ENCODE measurements at places on chromosomes 7 and 10.

GRCh38 chr10:25226775-25227682 is 52.2 kb downstream of the GPR158 start:
- no peak for DNase-seq

GRCh38 chr10:22415072-22415471 is 69.8 kb downstream of the SPAG6 start:
- DNase-seq = no peak

DNA sequence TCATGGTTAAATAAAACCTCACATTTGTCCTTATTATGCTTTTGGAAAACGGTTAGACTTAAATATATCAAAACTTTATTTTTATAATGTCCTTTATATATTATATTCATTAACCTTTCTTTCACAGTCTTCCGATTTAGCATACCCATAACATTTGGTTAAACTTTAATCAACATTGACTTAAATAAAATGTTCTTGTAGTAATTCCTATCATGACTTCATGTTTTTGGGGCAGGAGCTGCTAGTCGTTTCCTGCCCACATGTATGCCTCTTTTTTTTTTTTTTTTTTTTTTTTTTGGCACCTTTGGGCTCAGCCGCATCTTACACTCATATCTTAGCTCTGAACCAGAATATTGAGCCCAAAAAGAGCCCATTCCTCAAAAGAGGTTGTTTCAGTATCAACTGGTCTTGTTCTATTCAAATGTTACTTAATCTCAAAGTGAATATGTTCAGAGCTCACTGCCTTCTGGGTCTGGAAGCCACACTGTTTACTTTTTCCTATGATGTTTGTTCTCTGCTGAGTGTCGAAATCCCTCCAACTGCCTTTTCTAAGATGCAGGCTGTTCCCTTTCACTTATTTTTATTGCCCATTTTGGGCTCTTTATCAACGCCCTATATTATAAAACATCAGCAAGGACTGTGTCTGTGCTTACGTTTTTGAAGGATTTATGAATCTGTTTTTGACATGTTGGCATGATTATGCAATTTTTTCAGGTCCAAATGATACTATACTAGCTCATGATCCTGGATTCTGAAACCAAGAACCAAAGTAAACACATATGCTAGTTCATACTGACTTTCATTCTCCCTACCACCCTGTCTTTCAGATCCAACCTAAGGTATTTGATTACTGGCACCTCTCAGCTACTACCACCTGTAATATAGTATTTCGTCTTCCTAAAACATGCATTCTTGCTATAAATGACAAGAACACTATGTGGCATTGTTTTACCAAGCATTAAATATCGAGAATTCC is 914.4 kb downstream of the PCDH15 start:
- DNase-seq = no peak

DNA sequence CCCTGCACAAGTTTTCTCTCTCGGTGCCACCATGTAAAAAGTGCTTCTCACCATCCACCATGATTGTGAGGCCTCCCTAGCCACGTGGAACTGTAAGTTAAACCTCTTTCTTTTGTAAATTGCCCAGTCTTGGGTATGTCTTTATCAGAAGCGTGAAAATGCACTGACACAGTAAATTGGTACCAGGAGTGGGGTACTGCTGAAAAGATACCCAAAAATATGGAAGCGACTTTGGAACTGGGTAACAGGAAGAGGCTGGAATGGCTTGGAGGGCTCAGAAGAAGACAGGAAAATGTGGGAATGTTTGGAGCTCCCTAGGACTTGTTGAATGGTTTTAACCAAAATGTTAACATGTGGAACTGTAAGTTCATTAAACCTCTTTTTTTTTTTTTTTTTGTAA is 15.6 kb upstream of the SLC13A1 start:
- no peak for DNase-seq

DNA sequence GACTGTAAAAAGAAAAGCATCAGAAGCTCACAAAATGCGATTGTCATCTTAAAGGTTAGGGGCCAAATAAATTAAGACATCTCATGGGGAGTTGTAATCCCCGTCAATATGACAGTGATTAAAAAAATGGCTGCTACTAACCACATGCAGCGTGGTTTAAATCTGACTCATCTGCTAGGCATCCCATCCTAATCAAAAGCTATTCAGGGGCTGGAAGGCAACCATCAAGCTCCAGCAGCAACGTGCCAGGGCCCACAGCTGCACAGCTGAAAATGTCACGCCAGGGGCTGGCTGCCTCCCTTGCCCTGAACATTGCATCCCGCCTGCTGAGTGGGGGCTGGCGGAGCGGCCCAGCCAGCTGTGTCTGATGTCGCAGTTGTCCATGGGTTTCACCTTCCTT is 66.3 kb upstream of the FRMD4A start:
- no peak for DNase-seq

DNA sequence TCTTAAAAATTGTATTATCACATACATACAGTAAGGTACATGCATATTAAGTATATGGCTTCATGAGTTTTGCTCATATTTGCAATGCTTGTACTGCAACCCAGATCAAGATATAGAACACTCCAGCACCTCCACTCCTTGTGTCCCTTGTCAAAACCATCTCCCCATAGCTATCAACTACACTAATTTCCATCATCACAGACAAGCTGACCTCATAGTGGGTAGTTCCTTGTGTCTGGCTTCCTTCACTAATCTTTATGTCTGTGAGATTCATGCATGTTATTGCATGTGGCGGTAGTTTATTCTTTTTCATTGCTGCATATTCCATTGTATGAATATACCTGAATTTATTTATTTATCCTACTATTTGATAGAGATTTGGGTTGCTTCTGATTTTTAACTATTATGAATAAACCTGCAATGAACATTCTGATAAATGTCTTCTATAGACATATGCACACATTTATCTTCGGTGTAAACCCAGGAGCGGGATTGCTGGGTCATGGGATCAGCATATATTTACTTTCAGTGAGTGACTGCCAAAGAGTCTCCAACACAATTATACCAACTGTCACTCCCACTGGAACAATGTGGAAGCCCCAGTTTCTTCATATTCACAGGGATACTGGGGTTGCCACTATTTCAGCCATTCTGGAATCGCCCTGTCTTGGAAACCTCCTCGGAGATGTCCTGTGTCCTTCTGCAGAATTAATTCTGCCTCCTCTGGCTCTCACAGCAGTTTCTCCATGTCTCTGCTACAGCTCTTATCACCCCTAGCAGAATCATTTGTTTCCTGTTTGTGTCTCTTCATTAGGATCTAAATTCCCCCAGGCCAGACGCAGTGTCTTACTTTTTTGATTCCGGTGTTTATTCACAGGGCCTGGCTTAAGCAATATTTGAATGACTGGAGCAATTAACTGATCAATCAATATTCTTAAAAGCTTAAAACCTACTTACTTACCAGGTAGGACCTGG is 14.7 kb upstream of the ADAM12 start:
- DNase-seq = no peak

- no peak for DNase-seq
These were observed 5.4 kb upstream of the TAX1BP1 start for GRCh38 chr7:27734583-27734982.

- no peak for DNase-seq
These were observed 5.9 kb upstream of the LFNG start for GRCh38 chr7:2513702-2514101.

DNA sequence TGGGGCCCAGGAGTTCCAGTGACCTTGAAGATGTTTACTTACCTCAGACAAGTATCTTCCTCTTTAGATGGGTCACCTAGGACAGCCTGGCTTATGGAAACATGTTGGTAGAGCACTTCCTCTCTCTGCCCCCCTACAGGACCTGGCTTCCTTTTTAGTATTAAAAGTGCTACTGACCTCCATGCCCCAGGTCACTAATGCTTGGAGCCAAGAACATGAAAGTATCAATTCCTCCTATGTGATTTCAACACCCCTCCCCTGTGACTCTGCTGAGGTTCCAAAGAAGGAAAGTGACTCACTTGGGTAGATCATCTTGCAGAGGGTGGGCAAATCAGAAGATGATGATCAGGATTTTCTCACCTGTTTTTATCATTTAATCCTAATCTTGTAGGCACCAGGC is 125.3 kb upstream of the CCDC6 start:
- DNase-seq = no peak

GRCh38 chr10:95474228-95475002 is 86.8 kb downstream of the SORBS1 start:
- no peak for DNase-seq

DNA sequence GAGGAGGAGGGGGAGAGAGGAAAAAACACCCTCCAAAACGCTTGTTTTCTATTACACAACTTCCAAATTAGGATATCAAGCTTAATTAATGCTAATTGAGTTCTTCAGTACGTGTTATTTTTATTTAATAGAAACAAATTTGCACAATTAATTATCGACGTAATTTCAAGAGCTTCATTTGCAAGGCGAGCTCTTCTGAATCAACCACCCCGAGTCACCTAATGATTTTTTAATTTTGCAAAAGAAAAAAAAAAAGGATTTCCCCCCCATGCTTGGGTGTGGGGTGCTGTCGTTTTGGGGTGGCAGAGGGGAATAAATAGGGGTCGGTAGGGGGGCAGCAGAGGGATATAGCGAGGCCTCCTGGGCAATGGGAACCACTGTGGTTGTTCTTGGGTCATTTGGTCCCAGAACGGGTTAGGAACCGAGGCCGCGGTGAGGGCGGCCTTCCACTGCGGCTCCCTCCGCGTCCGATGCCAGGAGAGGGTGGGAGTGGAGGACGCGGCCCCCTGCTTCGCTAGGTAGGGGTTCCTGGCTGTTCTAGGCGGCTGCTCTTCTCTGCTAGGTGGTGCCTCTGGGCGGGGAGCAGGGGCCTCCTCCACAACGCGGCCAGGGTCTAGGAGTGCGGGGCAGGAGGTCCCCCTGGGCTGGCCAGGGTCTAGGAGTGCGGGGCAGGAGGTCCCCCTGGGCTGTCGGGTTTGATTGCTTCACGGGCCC is 7.3 kb downstream of the UNCX start:
- no peak for DNase-seq

DNA sequence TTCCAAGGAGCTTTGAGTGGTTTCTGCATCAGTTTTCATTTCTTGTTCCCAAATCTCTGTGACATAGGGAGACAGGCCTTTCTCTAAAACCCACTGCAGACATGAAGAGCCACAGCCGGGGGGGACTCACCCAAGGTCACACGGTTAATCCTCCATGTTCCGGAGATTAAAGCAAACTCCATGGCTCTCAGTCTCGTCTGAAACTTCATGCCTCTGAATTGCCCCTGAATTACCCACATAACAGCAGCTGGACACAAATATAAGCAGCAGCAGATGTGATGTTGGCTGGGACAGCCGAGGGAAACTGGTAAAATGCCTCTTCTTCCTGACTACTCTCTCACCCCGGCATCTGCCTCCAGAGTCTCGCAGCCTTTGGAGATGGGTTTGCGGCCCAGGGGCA is 402.2 kb downstream of the DNAJB6 start:
- no peak for DNase-seq

DNA sequence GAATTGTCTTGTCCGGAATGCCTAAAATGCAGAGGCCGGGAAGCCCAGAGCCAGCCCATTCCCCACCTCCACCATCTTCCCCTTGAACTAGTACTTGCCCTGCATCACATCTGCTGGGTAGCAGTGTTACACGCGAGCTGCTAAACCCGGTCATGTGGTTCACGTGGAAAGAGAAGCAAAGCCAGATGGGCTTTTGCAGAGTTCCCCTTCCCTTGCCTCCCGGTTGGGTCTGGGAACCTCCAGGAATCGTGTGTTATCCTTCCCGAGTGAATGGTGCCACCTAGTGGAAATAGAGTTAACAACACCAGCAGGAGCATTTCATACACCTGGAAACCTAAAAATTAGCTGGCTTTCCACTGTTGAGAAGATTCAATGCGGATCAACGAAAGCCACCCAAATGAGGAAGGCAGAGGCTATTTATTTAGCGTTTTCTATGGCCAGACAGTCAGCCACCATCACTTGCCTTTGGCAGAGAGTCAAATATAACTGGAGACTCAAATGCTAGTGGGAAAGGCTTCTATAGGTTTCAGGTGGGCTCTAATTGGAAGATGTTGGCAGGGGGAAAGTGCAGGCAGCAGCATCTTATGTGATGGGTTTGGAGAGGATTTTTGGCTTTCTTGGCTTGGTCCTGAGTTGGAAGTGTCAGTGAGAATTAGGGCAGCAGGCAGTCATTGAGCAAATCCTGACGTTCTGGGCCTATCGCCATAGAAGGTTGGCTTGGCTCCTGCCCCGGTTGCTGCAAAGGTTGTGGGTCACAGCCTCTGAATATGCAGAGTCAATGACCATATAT is 12.9 kb upstream of the DENND2A start:
- DNase-seq = peak; percentile 14

- DNase-seq = no peak
These were observed 90.8 kb downstream of the FOXL3 start for GRCh38 chr7:380711-381210.

- no peak for DNase-seq
These were observed 27.3 kb downstream of the TFAM start for GRCh38 chr10:58412502-58412961.

All from stimulated activated CD4-positive, alpha-beta T cell treated with anti-CD3 and anti-CD28 coated beads, Interleukin-2, amount 100 ng/mL, for 4 hours (primary cell).